Glutamatergic neuron (in vitro differentiated cells): ENCODE measurements at places on chromosomes 2 and 18. TPM values are rescaled to one million over a fixed set of nuclear protein-coding genes. Genes with fewer than 3 reads are reported as not detected.

NUP35 gene
- total RNA-seq: 8.6 TPM

CLIP4 gene
- total RNA-seq: 3.3 TPM

ABCA12 gene
- 0.37 TPM for total RNA-seq

VIL1 gene
- not detected for total RNA-seq

GRCh38 chr2:48170281-48170680 lies 264.0 kb upstream of the FBXO11 start:
- no peak overlapping the region for H3K27ac ChIP-seq
- no peaks in the 10 kb centered on the region for H3K27me3 ChIP-seq
- no peak for DNase-seq
- peaks cover 2% of the 10 kb centered on the region for H3K36me3 ChIP-seq

GRCh38 chr2:235747786-235748091 lies 253.9 kb downstream of the AGAP1 start:
- no peak overlapping the region for H3K4me3 ChIP-seq
- DNase-seq: no peak
- H3K36me3 ChIP-seq: peaks cover 11% of the 10 kb centered on the region
- no peak overlapping the region for H3K27ac ChIP-seq
- H3K4me1 ChIP-seq: peaks cover 15% of the 10 kb centered on the region

GRCh38 chr18:43866696-43867095 lies 589.4 kb upstream of the SYT4 start:
- DNase-seq: no peak
- H3K4me3 ChIP-seq: no peak overlapping the region
- H3K27ac ChIP-seq: no peak overlapping the region
- no peaks in the 10 kb centered on the region for H3K27me3 ChIP-seq
- H3K36me3 ChIP-seq: no peaks in the 10 kb centered on the region

- no peaks in the 10 kb centered on the region for H3K27me3 ChIP-seq
- no peaks in the 10 kb centered on the region for H3K36me3 ChIP-seq
- H3K27ac ChIP-seq: no peak overlapping the region
- peaks cover 16% of the 10 kb centered on the region for H3K4me1 ChIP-seq
- no peak for DNase-seq
Measured at GRCh38 chr2:165494573-165494972, 25.1 kb downstream of the CSRNP3 start.

DNA sequence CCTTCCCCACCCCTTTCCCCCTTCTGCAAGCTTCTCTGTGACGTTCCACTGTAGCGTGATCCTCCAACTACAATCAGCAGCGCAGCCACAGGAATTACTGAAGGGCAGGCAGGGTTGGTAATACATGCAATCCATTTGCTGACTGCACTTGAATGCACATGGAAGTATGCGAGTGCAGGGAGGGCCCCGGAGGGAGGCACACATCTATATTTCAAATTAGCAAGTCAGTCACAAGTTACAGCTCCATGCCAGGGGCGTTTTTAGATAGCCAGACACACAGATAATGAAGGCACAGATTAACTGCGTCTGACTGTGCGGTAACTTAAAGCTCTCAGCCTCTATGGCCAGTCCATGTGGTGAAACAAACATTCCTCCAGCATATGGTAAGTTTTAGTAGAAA lies 209.2 kb upstream of the GATA6 start:
- no peak overlapping the region for H3K27ac ChIP-seq
- DNase-seq: no peak
- H3K27me3 ChIP-seq: peaks cover 3% of the 10 kb centered on the region
- H3K4me3 ChIP-seq: no peak overlapping the region

- no peaks in the 10 kb centered on the region for H3K4me1 ChIP-seq
- H3K27ac ChIP-seq: no peak overlapping the region
- H3K36me3 ChIP-seq: no peaks in the 10 kb centered on the region
- H3K4me3 ChIP-seq: no peak overlapping the region
- DNase-seq: no peak
Measured at GRCh38 chr18:52334896-52335295, 5.1 kb upstream of the DCC start.

GRCh38 chr2:75454241-75454620 lies 106.5 kb downstream of the EVA1A start:
- no peaks in the 10 kb centered on the region for H3K27me3 ChIP-seq

GRCh38 chr2:88810017-88810416 lies 118.5 kb downstream of the RPIA start:
- peaks cover 8% of the 10 kb centered on the region for H3K27me3 ChIP-seq
- no peak overlapping the region for H3K27ac ChIP-seq
- H3K4me1 ChIP-seq: peaks cover 5% of the 10 kb centered on the region
- H3K36me3 ChIP-seq: peaks cover 20% of the 10 kb centered on the region
- H3K4me3 ChIP-seq: no peak overlapping the region

GRCh38 chr2:30424231-30424630 lies 22.8 kb upstream of the LCLAT1 start:
- no peak overlapping the region for H3K4me3 ChIP-seq
- peaks cover 1% of the 10 kb centered on the region for H3K27me3 ChIP-seq
- no peaks in the 10 kb centered on the region for H3K36me3 ChIP-seq
- H3K4me1 ChIP-seq: peaks cover 13% of the 10 kb centered on the region

- H3K27me3 ChIP-seq: peaks cover 9% of the 10 kb centered on the region
- peaks cover 10% of the 10 kb centered on the region for H3K36me3 ChIP-seq
- H3K27ac ChIP-seq: no peak overlapping the region
Measured at GRCh38 chr2:237931205-237931721, 35.6 kb upstream of the UBE2F start.

- DNase-seq: no peak
- H3K27ac ChIP-seq: no peak overlapping the region
- H3K4me1 ChIP-seq: peaks cover 9% of the 10 kb centered on the region
- H3K4me3 ChIP-seq: no peak overlapping the region
- H3K27me3 ChIP-seq: peaks cover 2% of the 10 kb centered on the region
- no peaks in the 10 kb centered on the region for H3K36me3 ChIP-seq
Measured at GRCh38 chr2:236548179-236548921, 21.3 kb upstream of the ACKR3 start.

DNA sequence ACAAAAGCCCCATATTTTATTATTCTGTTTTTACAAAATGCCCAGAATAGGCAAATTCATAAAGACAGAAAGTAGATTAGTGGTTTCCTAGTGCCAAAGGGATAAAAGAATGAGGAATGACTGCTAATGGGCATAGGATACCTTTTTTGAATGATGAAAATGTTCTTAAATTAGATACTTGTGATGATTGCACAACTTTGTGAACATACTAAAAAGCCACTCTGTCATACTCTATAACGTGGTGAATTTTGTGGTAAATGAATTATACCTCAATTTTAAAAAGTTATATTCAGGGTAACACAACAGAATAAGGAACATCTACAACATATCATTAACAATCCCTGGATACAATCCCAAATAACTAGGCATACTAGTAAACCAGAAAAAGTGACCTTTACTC lies 9.1 kb upstream of the FBLN7 start:
- H3K27ac ChIP-seq: no peak overlapping the region
- no peaks in the 10 kb centered on the region for H3K4me1 ChIP-seq
- no peak for DNase-seq
- H3K4me3 ChIP-seq: no peak overlapping the region
- peaks cover 20% of the 10 kb centered on the region for H3K36me3 ChIP-seq
- H3K27me3 ChIP-seq: peaks cover 3% of the 10 kb centered on the region
